ENCODE measurements at places on chromosomes 11 and 22.

DNA sequence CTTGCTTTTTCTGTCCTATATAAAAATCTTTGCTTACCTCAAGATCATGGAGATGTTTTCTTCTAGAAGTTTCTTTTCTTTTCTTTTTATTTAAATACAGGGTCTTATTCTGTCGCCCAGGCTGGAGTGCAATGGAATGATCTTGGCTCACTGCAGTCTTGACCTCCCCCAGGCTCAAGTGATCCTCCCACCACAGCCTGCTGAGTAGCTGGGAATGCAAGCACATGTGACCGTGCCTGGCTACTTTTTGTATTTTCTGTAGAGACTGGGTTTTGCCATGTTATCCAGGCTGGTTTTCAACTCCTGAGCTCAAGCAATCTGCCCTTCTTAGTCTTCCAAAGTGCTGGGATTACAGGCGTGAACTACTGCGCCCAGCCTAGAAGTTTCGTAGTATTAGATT is 45.3 kb downstream of the USP35 start:
- no peak for DNase-seq

GRCh38 chr11:106695506-106695905 is 322.8 kb downstream of the GUCY1A2 start:
- DNase-seq, result peak; percentile 62

DNA sequence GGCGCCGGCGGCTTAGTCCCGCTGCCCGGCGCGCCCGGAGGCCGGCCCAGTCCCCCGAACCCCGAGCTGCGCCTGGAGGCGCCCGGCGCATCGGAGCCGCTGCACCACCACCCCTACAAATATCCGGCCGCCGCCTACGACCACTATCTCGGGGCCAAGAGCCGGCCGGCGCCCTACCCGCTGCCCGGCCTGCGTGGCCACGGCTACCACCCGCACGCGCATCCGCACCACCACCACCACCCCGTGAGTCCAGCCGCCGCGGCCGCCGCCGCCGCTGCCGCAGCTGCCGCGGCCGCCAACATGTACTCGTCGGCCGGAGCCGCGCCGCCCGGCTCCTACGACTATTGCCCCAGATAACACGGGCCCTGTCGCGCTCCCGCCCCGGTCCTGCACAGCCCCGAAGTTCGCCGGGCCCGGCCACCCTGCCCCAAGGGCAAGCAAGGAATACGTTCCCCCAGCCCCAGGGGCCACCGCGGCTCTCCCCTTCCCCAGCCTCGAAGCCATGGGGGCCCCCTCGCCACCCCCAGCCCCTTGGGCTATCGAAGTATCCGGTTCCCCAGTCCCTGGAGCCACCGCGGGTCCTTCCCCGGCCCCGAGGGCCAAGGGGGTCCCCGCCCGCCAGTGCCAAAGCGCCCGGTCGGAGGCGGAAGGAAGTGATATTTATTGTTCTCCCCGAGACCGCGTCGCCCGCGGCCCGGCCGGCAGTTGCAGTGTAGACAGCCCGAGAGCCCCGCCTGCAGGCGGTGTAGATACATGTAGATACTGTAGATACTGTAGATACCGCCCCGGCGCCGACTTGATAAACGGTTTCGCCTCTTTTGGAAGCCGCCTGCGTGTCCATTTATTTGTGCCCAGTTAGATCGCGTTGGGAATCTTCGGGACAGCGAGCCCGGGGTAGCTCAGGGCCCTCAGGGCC is 6.2 kb downstream of the TBX1 start:
- peak; percentile 22 for DNase-seq

- DNase-seq, result no peak
Observed at GRCh38 chr22:24433828-24434470, 6.5 kb downstream of the ADORA2A start.

DNA sequence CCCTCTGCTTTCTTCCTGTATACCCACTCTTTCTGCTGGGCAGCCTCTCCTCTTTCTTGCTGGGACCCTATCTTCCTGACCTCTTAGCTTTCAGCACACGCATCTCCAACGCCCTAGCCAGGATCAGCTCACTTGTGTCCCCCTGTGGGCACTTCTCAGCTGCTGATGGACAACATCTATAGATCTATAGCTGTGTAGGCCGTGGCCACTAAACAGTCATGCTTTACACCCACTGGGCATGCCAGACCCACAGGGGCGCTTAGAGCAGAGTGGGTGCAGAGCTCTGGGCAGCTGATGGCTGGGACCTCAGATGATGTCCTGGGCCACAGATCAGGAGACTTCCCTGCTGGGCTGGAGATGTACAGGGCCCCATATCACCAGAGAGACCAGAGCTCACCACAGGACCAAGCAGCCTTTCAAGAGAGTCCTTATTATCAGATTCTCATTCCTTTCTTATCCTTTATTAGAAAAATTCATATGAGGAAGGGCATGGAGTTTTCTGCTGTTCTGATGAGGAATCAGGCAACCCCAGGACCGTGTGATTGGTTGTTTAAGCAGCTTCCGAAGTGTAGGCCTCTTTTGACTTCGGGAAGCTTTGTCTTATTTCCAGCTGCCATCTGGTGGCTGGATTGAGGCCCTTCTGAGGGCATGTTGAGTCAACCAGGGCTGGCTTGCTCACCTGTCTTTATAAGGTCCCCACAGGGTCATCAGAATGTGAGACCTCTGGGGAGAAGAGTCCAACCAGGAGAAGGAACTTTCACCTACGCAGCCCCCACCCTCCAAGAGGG is 60.5 kb downstream of the OSBP2 start:
- DNase-seq, result peak; percentile 75

- DNase-seq, result no peak
Observed at GRCh38 chr11:130458410-130458729, 9.9 kb downstream of the ADAMTS15 start.

DNA sequence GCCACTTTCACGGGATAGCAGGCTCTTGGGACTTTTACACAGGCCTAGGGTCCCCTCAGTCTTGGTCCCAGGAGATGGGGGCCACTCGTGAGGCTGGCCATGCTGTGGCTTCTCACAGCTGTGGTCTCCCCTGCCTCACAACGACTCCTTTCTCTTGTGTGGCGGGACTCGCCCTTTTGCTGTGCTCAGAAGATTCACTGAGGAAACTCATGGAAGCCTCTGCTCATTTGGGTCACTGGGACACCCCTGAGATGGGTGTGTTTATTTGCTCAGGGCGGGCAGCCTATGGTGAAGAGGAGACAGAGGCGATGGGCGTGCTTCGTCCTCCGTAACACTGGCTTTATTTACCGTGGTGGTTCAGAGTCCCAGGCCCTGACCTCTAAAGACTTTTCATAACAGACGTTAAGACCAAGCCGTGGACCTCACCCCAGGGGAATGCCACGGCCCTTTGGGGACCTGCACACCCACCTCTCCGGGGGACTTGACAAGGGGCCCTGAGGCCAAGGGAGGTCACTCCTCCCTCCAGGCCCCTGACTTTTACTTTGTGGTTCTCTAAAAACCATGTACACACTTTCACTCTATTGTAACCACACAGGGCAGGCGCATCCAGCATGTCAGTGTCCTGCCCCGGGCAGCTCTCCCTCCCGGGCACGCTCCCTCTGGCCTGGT is 15.5 kb downstream of the TEF start:
- DNase-seq, result no peak

DNA sequence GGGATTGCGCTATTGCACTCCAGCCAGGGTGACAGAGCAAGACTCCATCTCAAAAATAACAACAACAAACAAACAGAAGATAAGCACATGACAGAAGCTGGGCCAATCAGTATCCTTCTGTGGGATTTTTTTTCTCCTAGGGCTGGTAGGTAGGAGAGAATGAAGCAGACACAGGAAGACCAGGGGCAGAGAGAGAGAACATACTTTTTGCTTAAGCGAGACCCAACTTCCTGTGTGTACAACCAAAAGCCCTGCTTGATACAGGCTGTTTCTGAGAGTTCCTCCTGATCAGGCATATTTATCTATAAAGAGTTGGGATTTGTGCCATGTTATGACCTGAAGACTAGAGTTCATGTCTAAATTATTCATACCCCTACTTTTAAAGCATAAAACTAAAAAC is 12.4 kb upstream of the PLEKHB1 start:
- DNase-seq, result no peak

DNA sequence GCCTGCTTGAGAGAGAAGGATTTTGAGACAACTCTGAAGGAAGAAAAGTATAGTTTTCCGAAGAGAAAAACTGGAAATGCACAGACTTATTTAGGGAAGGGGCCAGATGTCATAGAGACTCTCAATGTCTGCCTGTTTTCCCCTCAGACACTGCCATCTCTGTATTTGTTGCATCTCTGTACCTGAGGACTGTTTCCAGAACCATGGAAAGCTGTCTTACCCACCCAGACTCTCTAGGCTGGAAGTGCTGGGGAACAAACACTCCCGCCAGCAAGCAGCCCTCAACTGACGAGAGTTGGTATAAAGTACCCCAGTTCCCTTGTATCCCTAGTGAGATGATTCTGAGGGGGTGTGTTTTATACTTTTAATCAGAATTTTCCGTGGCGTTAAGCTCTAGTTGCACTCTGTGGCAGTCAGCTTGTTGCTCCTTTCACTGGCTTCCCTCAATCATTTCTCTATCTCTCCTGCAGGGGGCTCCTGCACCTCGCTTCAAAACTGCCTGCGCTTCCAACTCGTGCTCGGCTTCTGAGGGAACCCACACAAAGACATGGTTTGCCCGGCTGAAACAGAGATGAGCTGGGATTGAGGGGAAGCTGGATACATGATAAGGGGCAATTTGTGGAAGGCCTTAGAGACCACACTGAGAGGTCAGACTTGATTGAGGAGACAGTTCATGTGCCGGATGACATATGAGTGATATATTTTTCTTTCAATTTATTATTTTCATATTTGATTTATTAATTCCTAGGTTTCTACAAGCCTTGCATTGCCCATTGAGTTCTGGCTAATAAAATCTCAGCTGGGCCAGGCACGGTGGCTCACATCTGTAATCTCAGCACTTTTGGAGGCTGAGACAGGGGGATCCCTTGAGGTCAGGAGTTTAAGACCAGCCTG is 36.9 kb upstream of the CLPB start:
- DNase-seq, result peak; percentile 79

DNA sequence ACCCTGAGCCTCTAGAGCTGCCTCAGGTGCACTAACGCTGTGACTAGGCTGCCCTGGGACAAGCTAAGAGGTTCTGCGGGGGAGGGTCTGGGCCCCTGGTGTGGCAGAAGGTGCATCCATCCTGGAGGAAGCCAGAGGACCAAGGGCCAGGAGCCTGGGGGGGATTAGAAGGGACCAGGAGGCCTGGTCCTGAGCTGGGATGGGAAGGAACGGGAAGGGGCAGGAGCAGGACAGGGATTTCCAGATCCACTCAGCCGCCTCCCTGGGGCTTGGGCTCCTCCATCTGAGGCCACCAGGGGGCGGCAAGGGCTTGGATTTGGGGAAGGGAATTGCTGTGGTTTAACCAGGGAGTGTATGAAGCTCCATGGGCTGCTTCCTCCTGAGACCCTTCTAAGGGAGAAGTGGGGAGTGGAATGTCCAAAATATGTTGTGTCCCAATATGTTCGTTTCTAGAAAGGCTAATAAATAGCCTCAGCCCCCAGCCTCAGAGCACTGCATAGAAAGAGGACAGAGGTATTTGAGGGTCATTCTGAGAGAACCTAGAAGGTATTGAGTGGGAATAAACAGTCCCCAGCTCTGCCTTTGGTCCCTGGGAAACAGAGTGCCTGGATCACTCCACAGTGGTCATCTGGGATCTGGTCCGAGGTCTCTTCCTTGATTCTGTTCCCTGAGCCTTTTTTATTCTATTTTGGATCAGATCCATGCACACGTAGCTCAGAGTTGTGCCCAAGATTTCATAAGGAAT is 17.4 kb upstream of the PRAME start:
- peak; percentile 68 for DNase-seq

- no peak for DNase-seq
Observed at GRCh38 chr11:1224111-1224490, 1.2 kb downstream of the MUC5B start.
